ENCODE measurements at places on chromosomes 7 and 10. TPM values are rescaled to one million over a fixed set of nuclear protein-coding genes. Genes with fewer than 3 reads are reported as not detected.

Gene YAE1
- polyA plus RNA-seq = 39.0 TPM

Gene CALHM1
- not detected for polyA plus RNA-seq

Gene PODXL
- polyA plus RNA-seq = 27.3 TPM

Gene CCDC172
- polyA plus RNA-seq = 6.7 TPM

Gene MRC1
- 20.4 TPM for polyA plus RNA-seq

Gene NPSR1
- 0.54 TPM for polyA plus RNA-seq

Gene ACADSB
- 19.3 TPM for polyA plus RNA-seq

Gene AKR1E2
- 79.6 TPM for polyA plus RNA-seq

Gene VTI1A
- polyA plus RNA-seq = 25.5 TPM

Gene COL26A1
- polyA plus RNA-seq = 3.1 TPM

Gene GHRHR
- polyA plus RNA-seq = 2.1 TPM

Gene RTKN2
- 9.1 TPM for polyA plus RNA-seq

Gene CYP2E1
- 9.0 TPM for polyA plus RNA-seq

Gene CABCOCO1
- 26.0 TPM for polyA plus RNA-seq

Gene HTR5A
- 2.8 TPM for polyA plus RNA-seq

Gene HABP2
- 1.9 TPM for polyA plus RNA-seq

Gene LEP
- 0.46 TPM for polyA plus RNA-seq

Gene COL17A1
- 17.1 TPM for polyA plus RNA-seq

Gene SEC61G
- 214 TPM for polyA plus RNA-seq

Gene SPDYE11
- polyA plus RNA-seq = 6.5 TPM

Gene MARCHF5
- polyA plus RNA-seq = 53.9 TPM

Gene PSD
- 17.7 TPM for polyA plus RNA-seq

Gene LRIT1
- 12.8 TPM for polyA plus RNA-seq

Gene SRGN
- polyA plus RNA-seq = 61.1 TPM

Gene STRA8
- polyA plus RNA-seq = 1.4 TPM

Gene IKZF1
- 4.2 TPM for polyA plus RNA-seq

Gene RASA4B
- 18.5 TPM for polyA plus RNA-seq

Gene HIP1
- 68.0 TPM for polyA plus RNA-seq

Gene PTPN12
- 36.7 TPM for polyA plus RNA-seq

Gene MBL2
- polyA plus RNA-seq = 0.08 TPM

Gene PON1
- polyA plus RNA-seq = 0.61 TPM

Gene ANKRD7
- 1,292 TPM for polyA plus RNA-seq

Gene TAS2R41
- polyA plus RNA-seq = not detected

Gene ACTL6B
- 2.1 TPM for polyA plus RNA-seq

Gene ADAM22
- 2.9 TPM for polyA plus RNA-seq

Gene CLDN3
- polyA plus RNA-seq = 6.1 TPM

Gene COBL
- 9.2 TPM for polyA plus RNA-seq

Gene CLDN4
- polyA plus RNA-seq = 4.3 TPM
